ENCODE measurements at places on chromosomes 12 and 14. TPM values are rescaled to one million over a fixed set of nuclear protein-coding genes. Genes with fewer than 3 reads are reported as not detected.

DNA sequence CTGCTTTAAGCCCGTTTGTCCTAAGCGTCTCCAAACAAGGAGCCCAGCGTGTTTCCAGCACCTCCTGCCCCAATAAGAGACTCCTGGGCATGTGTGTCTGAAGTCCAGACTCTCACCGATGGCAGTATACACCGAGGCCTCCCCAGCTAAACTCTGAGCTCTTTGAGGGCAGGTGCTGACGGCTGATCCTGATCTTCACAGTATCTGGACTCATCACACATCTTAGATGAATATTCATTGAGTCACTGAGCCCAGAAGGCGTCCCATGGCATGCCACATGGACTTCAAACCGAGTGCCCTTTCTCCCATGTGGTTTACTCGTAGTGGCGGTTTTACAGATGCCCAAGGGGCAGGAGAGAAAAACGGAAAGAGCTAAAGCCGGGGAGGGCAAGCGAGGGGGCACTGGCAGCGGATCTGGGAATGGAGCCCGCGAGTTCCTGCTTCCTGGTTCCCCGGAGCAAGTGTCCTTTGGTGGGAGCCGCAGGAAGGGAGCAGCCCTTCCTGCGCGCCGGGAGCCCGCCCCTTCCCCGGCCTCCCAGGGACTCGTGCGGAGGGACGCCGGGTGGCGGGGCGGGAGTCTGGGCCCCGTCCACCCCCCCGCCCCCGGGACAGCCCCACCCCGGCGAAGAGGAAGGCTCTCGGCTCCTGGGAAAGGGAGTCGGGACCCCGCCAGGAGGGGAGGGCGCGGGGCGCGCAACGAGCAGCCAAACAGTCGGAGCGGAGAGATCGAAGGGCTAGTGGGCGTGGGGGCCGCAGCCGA lies 585 bp upstream of the TEAD4 start:
- DNase-seq: no peak

GRCh38 chr12:118034429-118035189 lies 18.1 kb downstream of the RFC5 start:
- DNase-seq: no peak

GRCh38 chr14:56137453-56137807 lies 19.2 kb downstream of the PELI2 start:
- DNase-seq: no peak

GRCh38 chr12:80627782-80628181 lies 79.7 kb upstream of the MYF6 start:
- no peak for DNase-seq

- DNase-seq: no peak
These were observed 14.4 kb downstream of the DDX54 start for GRCh38 chr12:113170926-113171325.

DNA sequence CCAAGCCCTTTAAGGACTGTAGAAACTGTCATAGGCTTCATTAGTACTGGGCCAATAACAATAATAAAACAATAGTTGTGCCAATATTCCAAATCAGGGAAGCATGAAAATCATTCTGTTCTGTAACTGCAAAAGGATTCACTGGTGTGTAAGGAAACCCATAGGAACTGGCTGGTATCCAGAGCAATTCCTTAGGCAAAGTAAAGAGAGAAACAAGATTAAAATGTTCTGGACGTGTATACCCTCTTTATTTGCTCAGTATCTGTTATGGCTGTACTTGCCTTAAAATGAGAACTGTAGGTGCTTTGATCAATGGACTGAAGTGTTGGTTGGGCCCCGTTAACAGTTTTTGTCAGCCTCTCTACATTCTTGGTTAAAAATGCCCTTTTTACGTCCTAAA lies 72.4 kb upstream of the STAC3 start:
- DNase-seq: no peak

GRCh38 chr12:44384136-44384535 lies 492.0 kb downstream of the NELL2 start:
- no peak for DNase-seq

DNA sequence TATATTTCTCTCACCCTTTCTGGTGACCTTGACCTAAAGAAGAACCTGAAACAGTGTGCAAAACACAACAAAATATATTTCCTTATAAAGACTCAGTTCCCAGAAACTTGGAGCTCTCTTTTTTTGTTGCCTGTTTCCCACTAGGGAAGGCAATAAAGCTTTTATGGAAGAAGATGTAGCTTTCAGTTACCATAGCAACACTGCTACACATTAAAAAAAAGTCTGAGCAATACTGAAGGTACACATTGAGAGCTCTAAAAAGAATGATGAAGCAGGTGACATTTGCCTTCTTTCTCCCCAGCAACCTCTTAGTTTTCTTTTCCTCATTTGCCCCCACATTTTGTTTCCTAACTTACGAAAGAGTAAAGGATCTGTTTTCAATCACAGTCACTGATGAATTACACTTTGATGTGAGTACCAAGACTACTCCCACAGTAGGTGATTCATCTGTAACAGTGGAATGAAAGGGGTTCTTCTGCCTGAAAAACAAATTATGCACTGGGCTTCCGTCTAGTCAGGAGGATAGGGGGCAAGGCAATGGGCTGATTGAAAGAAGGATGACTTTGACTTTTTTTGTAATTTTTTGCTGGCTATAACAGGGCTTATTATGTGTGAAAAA lies 1.1 kb upstream of the CATSPERB start:
- DNase-seq: no peak

Gene PLEKHD1
- 0.49 TPM for total RNA-seq
